ENCODE measurements at places on chromosomes 5 and 9.
A peak's percentile ranks its signal among the peaks of the same experiment; 100 is the strongest.

- no peak for DNase-seq
These were observed 630.6 kb upstream of the SEMA6A start for GRCh38 chr5:117204926-117205869.

DNA sequence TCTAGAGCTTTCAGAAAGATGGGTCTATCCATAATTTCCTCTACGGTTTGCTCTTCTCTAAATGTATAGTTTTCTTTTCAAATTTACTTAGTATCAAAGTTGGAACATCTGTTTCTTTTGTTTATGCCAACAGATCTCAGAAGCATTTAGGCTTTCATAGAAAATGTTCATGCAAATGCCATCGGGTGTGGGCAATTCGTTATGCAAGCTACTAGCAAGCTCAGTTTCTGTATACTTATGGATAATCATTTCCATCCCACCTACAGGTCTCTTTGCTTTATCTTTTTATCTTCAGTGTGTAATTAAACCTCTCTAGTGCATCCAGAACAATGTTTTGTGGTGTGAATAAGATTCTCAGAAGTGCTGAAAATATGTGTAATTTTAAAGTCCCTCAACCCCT lies 59.9 kb downstream of the NUDT12 start:
- DNase-seq = no peak

GRCh38 chr9:89466451-89467277 lies 31.2 kb downstream of the SEMA4D start:
- DNase-seq = no peak

DNA sequence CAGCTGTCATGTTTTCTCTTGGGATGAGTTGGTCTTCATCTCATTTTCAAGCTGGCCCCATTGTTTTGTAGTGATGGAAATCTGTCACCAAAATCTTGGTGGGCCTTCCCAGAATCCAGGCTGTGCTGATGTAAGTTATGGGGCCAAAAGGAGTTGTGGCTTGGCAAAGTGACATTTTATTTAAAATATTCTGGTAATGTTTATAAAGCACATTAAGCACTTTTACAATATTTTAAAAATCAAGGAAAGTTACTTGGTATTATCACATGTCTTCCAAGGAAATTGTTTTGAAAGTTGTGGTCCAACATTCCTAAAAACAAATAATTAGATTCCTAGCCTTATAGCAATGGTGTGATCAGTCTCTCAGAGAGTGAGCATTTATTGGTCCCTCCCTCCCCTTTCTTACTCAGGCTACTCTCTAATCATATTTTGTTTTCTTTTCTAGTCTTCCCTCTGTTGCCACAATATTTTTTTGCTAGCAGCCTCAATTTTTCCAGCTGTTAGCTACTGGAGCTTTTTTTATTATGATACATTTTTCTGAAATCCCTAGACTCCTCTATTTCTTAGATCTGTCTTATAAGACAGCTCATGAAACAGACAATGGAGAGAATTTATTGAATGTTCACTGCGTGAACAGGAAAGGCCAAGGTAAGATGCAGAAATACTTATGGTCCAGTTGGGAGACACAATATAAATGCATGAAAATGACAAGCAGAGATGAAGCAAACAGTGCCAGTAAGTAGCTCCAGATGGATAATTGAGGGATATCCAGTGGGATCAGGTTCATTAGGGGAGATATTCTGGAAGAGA lies 408.1 kb upstream of the ZNF608 start:
- no peak for DNase-seq

GRCh38 chr9:114611516-114612271 lies 603 bp downstream of the TMEM268 start:
- DNase-seq = peak; percentile 78

GRCh38 chr9:121685795-121686377 lies 34.5 kb downstream of the DAB2IP start:
- DNase-seq = no peak

- no peak for DNase-seq
These were observed 723 bp upstream of the LCN15 start for GRCh38 chr9:136765041-136765440.

- DNase-seq = peak; percentile 73
These were observed 54.6 kb upstream of the STXBP1 start for GRCh38 chr9:127557466-127557869.

- no peak for DNase-seq
These were observed 30.0 kb downstream of the FGF18 start for GRCh38 chr5:171449426-171449825.

DNA sequence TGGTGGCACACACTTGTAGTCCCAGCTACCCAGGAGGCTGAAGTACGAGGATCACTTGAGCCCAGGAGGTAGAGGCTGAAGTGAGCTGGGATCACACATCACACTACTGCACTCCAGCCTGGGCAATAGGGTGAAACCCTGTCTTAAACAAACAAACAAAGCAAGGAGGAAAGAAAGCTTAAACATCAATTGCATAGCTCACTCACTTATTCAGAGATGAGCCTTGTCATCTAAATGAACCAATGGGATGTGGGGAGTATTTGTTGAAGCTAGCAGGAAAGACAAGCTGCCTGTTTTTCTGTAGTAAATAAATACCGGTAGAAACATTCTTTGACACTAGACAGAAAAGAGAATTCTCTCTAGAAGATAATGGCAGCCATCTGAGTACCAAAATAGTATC lies 161.0 kb upstream of the SLC12A2 start:
- no peak for DNase-seq

- DNase-seq = no peak
These were observed 74.0 kb downstream of the MACROH2A1 start for GRCh38 chr5:135324897-135325650.

- DNase-seq = no peak
These were observed 47.6 kb upstream of the MEGF10 start for GRCh38 chr5:127243011-127243410.

GRCh38 chr9:133633681-133634080 lies 2.5 kb upstream of the DBH start:
- peak; percentile 45 for DNase-seq

- no peak for DNase-seq
These were observed 95.3 kb upstream of the RASGRF2 start for GRCh38 chr5:80864706-80865435.

DNA sequence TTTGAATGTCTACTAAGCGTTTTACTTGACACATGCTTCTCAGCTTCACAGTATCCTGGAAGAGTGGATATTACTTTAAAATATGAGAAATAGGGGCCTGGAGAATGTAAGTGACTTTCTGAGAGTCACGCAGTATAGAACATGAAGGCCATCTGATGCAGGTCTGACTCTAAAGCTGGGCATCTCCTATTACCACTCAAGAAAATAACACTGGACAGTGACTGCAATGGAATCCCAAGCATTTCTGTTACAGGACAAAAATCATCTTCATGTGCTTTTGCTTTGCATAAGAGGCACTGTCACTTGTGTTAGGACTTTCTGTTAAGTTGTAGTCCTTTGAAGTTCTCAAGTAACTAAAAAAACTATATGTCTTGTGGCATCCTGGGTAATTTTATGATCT lies 335.5 kb downstream of the FBXL7 start:
- no peak for DNase-seq

- DNase-seq = no peak
These were observed 183.3 kb downstream of the MAST4 start for GRCh38 chr5:66779528-66779927.

DNA sequence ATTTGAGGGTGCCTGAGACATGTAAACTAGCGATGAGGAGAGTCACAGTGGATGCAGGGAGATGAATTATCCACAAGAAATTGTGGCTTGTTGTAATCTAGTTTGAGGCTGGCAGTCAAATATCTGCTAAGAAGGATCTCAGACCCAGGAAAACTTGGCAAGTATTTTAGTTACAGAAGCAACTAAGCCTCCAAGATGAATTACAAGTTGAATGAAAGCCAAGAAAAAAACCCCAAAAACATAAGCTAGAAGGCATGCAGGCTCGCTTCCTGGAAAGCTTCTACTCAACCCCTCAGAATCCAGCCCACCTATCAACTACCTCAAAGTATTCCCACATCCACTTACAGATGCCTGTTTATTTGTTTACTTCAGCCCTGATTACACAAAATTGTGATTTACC lies 696.9 kb downstream of the MAT2B start:
- DNase-seq = no peak

DNA sequence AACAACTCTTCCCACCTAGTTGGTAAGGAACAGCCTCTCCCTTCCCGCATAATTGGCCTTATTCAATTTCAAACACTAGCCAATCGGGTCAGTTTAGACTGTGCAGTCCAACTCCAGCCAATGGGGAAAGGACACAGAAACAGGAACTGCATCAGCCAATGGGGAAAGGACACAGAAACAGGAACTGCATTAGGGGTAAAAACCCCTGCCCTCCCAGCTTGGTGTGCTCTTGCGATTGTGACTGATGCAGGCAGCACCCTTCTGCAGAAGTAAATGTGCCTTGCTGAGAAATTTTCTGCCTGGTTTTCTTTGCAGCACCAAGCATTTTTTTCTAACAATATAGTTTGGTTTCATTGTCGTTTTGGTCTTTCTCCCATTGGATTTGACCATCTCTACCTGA lies 8.5 kb upstream of the GLT6D1 start:
- DNase-seq = peak; percentile 7

GRCh38 chr5:140633021-140633471 lies at the start of gene CD14:
Gene CD14, minus strand, starts transcription at chr5:140633175. Its CDS starts 104 bp downstream, at chr5:140633071.
- DNase-seq = no peak

DNA sequence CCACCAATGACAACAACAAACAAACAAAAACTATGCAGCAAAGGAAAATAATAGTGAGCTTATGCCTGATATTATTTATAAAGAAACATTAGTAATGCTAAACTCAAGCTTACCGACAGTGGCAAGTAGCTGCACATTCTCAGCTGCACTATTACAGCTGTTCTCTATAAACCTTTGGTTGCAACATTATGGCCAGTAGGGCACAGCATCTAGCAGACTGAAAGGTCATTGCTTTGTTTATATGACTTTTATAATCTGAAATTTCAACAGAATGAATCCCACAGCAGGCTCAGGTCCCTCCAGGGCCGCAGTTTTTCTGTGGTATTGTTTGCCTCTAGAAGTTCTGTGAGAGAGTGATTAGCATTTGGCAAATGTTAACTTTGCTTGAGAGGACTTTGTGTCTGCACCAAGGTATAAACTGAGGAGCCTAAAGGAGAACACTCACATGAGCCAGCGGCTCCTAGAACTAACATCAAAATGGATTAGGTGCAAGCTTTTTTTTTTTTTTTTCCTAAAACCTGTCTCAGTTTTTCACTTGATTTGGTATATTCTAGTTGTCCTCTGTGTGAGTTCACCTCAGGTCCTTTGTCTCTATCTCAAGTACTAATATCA lies 58.3 kb downstream of the IZUMO3 start:
- DNase-seq = no peak

GRCh38 chr9:135439916-135440315 lies 39.7 kb upstream of the PPP1R26 start:
- DNase-seq = no peak

GRCh38 chr9:118674942-118675341 lies 694.3 kb downstream of the BRINP1 start:
- no peak for DNase-seq

GRCh38 chr5:151469386-151469785 lies 22.0 kb downstream of the SLC36A1 start:
- DNase-seq = no peak

DNA sequence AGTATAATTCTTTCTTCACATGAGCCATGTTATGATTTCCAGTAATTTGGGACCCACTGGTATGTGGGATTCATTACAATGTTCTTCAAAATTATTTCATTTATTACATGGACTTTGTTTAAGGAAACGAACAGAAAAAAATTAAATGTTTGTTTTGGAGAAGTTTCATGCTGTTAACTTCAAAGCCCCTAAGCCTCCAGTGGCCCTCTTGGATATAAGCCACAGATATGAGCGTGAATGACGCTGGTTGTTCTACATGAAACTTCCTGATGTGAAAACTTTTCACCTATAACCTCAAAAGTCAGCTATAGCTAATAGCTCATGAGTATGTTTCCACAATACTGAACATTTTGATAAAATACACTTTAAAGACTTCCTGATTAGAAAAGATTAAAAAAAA lies 334.2 kb downstream of the PDE4D start:
- DNase-seq = no peak

DNA sequence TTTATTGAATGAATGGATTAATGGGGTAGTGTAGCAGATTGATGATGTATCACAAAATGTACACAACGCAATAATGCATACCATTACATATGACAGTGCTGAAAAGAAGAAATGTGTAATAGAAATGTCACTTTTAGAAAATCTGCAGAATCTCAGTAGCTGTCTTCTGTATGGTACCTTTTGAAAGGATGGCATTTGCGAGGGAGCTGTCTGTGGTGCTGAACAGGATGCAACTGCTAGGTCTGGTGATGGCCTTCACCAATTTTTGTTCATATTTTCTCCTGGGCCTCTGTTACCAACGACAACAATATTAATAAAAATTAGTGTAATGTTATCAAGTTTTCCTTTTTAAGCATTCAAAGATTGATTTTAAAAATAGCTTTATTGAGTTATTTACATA lies 36.2 kb upstream of the OTULIN start:
- peak; percentile 83 for DNase-seq

GRCh38 chr5:56056875-56057274 lies 62.1 kb upstream of the IL6ST start:
- no peak for DNase-seq

DNA sequence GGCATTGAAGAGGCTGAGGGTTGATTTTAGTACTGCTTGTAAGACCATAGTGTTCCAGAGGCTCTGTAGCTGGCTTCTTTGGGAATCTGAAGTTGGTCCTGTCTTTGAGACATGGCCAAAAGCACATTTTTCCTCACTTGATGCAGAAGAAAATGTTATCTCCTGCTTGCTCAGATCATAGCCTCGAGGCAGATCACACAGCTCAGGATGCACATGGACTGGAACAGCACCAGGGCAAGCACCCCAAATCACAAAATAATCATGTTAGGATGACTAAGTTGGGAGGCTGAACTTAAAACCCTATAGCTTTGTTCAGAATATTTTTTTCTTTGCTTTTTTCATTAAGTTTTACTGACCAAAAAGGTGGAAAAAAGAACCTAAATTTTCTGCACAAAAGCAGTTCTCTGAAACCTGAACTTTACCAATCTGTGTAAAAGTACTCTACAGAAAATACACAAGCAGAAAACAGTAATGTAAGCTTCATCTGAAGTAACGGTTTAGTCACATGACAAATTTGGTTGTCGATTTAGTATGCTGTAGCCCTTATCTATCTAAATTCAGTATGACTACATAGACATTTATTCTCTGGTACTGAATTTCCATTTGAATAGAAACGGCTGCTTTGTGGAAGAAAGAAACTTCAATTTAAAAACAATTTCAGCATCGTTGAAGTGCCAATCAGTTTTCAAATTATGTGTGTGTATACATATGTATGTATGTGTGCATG lies 3.4 kb downstream of the KLHL9 start:
- DNase-seq = peak; percentile 29

DNA sequence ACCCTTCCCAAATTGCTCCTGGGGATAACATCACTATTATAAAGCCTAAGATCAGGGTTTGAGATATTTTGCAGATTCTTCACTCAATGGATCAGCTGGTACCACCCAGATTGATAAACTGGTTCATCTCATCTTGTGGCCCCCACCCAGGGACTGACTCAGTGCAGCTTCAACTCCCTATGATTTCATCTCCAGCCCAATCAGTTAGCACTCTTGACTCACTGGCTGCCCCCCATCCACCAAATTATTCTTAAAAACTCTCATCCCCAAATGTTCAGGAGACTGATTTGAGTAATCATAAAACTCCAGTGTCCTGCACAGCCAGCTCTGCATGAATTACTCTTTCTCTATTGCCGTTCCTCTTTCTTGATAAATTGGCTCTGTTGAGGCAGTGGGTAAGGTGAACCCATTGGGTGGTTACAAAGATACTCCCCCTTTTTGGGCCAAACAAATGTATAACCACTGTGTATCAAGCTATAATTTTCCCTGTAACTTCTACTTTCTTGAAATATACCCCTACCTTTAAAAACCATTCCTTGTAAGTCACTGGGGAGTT lies 263.3 kb upstream of the IL12B start:
- peak; percentile 3 for DNase-seq

GRCh38 chr9:18847576-18848275 lies 185.3 kb downstream of the SAXO1 start:
- DNase-seq = no peak
